Activated CD4-positive, CD25-positive, alpha-beta regulatory T cell treated with anti-CD3 and anti-CD28 coated beads, Interleukin-2, amount 50 U/mL, for 16 hours (primary cell): ENCODE measurements at places on chromosomes 6 and 20.

DNA sequence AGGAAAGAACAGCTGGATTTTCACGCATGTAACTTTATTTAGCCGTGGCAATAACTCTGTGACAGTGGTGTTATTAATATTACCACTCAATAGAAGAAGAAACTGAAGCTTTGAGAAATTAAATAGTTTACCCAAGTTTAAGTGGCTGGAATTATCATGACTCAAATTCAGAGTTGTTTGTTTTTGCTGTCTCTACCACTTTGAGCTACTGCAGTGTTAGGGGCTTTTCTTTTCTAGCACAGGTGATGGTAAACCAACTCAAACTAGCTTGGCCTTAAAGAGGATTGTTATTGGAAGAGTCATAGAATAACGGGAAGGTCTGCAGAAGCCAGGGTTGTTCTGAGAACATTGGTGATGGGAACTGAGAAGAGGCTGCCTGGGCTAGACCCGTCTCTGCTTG, 66.0 kb upstream of the PREP start:
- DNase-seq: no peak

GRCh38 chr6:80144753-80145315, 38.4 kb downstream of the BCKDHB start:
- DNase-seq: no peak

DNA sequence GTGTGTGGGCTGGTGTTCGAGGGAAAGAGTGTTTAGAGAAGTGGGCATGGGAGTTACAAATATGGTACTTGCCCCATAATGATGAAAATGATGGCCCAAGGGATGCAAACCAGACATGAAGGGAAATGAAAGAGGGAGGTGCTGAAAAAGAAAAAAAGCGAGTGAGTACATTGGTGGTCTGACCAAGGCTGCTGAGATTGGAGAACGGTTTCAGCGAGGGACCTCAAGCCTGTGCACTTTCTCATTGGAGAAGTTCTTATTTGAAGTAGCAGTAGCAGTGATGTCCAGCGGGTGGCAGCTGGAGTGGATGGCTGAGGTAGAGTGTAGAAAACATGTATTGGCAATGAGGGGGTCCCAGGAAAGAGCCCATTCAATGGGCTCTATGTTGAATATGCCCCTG, 54.8 kb downstream of the TNFAIP3 start:
- no peak for DNase-seq

DNA sequence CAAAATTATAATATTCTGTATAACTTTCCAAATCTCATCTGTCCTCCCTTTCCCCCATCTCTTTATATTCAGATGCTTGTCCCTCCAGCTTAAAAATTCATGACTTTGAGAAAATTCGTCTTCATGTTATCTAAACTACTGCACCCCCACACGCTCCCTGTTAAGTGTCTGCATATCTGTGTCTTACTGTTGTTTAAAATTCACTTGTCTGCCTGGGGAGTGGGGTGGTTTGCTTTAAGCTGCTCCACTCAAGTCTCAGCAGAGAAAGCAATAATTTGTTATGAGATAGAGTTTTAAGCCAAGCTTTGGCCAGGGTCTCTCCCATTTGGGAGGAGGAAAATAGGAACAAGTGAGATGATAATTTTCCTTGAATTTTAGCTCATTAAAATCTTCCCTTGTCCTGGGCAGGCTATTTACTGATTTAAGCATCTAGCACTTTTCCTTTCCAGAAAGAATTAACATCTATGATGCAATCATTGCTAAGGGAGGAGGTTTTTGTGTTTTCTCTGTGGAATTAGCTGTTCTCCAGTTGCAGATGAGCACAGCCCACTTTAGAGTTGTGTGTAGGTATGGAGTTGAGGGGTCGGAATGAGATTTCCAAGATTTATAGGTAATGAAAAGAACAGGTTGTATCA, 36.8 kb downstream of the MTHFD1L start:
- DNase-seq: no peak

GRCh38 chr20:6533761-6534479, 233.6 kb upstream of the BMP2 start:
- no peak for DNase-seq

GRCh38 chr20:53057579-53057978, 85.4 kb downstream of the TSHZ2 start:
- DNase-seq: no peak

DNA sequence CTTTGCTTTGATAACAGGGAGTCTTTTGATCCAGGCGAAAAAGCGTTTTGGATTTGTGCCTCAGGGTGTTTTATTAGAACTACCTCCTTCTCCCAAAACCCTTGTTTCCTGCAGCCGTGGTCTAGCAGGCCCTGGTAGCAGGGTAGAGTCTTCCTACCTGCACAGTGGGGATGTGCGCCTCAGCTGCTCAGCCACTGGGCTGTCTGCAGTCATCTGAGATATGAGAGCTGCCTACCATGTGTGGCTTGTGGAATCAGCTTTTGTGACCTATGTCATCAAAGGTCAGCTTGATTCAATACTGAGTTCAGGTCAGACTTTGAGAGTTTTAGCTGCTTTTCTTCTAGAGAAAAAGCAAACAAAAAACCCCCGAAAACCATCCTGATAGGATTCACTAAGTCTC, 279.5 kb downstream of the CLIC5 start:
- DNase-seq: no peak

GRCh38 chr6:34159844-34160243, 14.0 kb upstream of the GRM4 start:
- no peak for DNase-seq

DNA sequence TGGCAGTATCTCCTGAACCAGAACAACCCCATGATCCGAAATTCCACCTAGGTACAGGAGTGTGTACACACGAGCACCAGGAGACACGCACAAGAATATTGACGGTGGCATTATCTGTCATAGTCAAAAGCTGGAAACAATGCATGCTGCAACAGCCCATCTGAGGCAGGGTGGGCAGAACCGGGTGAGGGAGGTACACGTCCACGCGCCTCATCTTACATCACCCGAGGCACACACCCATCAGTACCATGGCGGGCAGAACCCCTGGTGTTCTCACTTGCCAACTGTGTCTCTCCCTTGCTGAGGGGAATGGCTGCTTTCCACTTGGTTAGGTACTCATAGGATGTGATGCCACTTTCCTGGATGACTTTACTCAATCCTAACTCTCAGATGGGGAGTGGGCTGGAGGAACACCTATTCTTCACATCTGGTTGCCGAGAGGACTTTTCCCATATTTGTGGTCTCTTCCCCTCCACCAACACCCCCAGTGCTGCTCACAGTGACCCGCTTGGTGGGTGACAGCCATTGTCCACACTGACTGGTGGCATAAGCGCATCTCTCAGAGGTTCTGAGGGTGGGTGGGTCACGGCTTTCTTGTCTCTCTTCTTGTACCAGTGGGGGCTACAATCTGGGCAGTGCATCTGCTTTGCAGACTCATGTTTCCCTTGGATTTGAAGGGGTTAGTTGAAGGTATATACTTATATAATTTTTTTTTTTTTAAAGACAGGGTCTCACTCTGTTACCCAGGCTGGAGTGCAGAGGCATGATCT, 13.5 kb downstream of the PPP1R3G start:
- DNase-seq: no peak

- DNase-seq: no peak
Measured at GRCh38 chr6:142028527-142028926, 104.2 kb upstream of the GJE1 start.

DNA sequence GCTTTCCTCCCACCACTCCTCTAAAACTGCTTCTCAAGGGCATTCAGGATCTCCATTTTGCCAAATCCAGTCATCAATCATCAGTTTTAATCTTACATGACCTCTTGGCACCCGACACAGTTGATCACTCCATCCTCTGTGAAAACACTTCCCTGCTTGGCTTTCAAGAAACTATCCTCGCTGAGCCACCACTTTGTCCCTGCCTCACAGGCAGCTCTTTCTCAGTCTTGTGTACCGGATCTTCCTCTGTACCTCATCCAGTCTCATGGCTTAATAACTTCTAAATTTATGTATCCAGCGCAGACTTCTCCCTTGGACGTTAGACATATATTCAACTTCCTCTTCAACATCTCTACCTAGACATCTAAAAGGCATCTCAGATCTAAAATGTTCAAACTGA, 89.9 kb downstream of the BTBD9 start:
- DNase-seq: no peak

GRCh38 chr6:133432021-133432989, 191.1 kb downstream of the EYA4 start:
- DNase-seq: no peak

DNA sequence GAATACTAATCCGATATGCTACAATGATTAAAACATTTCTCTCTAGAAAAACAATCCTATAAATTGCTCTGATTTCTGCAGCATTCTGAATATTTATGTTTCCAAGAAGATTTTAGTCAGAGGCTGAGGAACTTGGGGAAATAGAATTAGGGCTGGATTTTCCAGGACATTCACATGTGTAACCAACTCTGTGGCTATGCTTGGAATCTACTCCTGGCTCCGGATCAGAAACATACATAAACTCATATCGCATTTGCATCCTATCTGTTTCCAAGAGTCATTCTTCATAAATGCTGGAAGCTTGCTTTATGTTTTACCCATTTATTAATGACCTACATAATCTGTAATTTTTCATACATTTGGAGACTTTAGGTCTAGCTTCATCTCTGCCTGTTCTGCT, 459.9 kb upstream of the MARCKS start:
- no peak for DNase-seq

DNA sequence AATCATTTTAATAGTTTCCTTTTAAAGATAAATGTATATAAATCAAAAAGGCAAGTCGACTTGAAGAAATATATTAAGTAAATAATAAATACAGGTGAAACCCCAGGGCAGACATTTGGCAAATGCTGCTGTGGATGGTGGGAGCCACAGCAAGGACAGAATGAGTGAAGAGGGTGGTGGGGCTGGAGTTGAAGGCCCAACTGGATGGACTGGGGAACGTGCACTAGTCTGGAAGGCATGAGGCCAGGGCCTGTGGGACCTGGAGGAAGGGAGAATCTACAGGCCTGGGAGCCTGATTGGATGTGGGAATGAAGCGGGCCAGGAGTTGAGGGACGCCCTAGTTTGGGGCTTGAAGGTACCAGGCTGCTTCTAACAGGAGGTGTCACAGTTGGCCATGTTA, 30.6 kb upstream of the BLCAP start:
- no peak for DNase-seq

- no peak for DNase-seq
Measured at GRCh38 chr6:75436869-75437268, 56.7 kb downstream of the FILIP1 start.

- no peak for DNase-seq
Measured at GRCh38 chr6:132675749-132676148, 16.8 kb upstream of the TAAR1 start.

DNA sequence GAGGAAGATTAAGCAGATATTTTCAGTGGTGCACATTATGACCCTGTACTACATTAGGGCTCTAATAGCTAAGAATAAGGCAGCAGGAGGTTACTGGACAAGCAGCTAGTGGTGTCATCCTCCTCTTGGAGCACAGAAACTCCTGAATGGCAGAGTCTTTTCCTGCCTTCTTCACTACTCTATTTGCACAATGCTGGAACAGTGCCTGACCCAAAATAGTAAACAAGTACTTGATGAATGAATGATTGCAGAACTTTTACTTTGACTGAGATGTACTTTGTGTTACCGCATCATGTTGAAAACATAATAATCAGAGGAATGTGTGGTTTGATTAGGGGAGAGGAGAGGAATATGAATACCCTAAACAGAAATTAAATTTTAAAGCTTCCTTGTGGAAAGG, 30.0 kb upstream of the UST start:
- no peak for DNase-seq

DNA sequence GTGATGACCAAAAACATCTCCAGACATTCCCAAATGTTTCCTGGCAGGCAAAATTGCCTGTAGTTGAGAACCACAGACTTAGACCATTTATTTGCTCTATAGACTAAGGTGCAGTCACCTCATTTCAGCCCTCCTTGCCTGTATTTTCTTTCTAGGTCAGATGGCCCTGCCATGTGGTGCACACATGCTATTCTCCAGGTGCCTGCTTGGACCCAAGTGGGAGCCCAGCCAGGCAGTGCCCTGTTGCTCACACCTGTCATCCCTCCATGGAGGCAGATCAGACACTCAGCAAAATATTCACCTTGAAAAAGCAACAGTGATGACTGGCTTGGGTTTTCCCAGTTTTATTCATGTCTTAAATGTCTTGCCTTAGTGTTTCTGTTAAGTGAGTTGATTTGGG, 311.4 kb downstream of the TFAP2C start:
- no peak for DNase-seq

DNA sequence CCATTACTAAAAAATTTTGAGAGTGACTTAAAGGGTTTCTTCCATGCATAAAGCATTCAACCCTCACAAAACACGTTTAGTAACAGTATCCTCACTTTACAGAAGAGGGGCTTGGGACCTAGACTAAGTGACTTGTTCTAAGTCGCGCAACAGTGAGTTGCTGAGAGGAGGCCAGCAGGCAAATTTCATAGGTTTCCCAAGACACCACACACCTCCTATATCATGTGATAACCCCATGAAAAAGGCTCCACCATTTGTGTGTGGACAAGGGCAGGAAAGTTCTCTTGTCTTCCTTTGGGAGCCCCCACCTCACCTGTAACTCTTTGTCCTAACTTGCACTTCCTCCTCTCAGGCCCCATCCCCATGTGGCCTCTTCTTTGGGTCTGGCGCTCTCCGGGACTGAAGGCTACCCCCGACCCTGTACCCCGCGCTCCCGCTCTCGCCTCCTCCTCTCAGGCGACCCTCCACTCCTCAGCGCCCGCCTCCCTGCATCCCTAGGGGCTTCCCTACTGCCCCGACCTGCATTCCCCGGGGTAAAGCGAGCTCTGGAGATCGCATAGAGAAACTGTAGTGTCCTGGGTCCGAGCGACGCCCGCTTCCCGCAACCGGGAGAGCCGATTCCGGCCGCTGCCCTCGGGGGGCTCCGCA, 392 bp downstream of the PSMB8 start:
- no peak for DNase-seq

DNA sequence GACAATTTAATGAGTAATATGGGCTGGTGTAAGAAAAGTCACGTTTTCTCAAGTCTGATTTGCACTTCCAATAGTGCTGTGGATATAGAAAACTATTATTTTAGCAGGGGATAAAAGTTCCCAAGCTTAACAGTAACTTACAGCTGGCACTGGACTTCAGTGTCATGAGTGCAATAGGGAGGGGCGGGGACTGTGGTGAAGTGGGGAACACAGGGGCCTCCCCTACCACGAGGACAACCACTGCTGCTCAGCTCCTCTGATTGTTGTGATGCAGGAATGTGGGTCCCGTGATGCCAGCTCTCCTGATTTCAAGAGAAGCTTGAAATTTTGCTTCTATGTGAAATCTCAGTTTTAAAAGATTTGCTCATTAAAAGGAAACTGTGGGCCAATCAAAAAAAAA, 24.0 kb downstream of the SLC13A3 start:
- no peak for DNase-seq

- DNase-seq: no peak
Measured at GRCh38 chr6:733431-734219, 40.7 kb upstream of the EXOC2 start.

DNA sequence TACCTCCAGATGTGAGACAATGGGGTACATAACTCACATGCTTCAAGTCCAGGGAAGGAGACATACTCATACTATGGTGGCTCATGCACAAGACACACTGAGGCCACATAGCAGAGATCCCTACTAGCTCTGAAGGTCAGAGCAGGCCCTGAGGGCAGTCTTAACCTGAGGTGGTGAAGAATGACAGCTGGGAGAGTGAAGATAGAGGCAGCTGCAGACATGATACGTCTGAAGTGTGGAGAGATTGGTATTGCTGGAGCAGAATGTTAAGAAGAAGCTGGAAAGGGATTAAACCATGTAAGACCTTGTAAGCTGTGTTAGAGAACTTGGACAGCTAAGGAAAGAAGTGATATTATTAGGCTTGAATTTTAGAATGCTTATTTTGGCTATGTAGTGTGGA, 32.9 kb downstream of the PGM3 start:
- no peak for DNase-seq
